ENCODE measurements at places on chromosomes 13 and 19.

DNA sequence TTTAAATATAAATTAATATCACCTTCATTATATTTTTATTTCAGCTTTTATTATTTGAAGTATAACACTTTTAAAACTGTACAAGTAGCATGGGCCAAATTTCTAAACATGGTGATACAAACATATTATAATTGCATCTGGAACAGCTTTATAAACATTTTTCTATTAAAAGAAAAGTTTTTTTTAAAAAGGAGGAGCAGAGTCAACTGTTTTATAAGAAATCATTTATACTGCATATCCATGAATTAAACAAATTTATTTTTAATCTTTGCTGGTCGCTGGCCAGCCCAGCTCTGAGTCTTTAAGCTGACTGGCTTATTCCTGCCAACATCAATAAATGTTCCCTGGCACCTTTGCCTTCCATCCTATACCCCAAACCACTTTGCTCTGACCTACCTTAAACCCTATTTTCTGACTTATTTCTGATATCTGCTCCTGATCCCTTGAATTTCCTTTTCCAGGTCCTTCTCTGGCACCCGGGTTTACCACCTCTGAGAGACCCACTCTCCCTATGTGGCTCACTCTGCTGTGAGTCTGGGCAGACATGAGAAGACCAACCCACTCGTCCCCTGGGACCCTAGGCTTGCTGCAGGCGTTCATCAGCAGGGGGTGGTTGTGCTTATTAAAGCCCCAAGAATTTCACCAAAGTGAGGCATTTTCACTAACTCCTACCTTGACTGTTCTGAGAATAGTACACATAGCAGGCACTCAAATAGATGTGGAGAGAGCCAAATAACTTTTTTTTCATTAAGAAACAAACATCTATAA, 220.3 kb downstream of the KLF12 start:
- no peak for DNase-seq

GRCh38 chr13:33174491-33174890, 111.1 kb downstream of the STARD13 start:
- no peak for DNase-seq

- peak; percentile 75 for DNase-seq
Observed at GRCh38 chr19:41746593-41747227, 8.6 kb upstream of the CEACAM6 start.

- peak; percentile 43 for DNase-seq
Observed at GRCh38 chr13:85497652-85498051, 301.6 kb downstream of the SLITRK6 start.

DNA sequence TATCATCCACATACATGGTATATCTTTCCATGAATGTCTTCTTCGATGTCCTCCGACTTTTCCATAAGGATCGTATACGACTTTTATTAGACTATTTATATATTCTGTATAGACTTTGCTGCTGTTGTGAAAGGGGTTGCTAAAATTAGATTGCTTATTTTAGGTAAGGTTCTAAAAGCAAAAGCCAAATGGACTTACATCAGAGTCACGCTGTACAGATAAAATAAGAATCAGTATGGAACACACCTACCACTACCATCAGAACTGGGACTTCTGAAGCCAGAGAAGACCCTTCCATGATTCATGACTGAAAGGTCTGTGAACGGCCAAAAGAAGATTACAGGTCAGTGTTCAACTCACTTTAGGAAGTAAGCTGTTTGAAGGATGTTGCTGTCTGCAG, 8.9 kb downstream of the ANKRD27 start:
- no peak for DNase-seq

GRCh38 chr13:48501705-48502104, 31.2 kb downstream of the RCBTB2 start:
- DNase-seq: no peak

Data from PC-9 (cell line).